H4 (cell line): ENCODE measurements at places on chromosomes 5 and 9. TPM values are rescaled to one million over a fixed set of nuclear protein-coding genes. Genes with fewer than 3 reads are reported as not detected.

ANKRD55 gene
- total RNA-seq = 0.45 and 1.2 TPM in 2 replicates

TRMO gene
- total RNA-seq = 16.6 and 19.1 TPM in 2 replicates

TSSK1B gene
- total RNA-seq = not detected in 2 replicates

LCN1 gene
- total RNA-seq = not detected in 2 replicates

IFNA13 gene
- not detected in 2 replicates for total RNA-seq

GABRA1 gene
- 0.62 and 2.4 TPM in 2 replicates for total RNA-seq

PCDHGB6 gene
- total RNA-seq = 0.02 and 0.33 TPM in 2 replicates

UGCG gene
- total RNA-seq = 21.2 and 24.4 TPM in 2 replicates

PTGS1 gene
- 0.37 and 0.74 TPM in 2 replicates for total RNA-seq

TMEM174 gene
- not detected in 2 replicates for total RNA-seq

- no peak for DNase-seq
Observed at GRCh38 chr5:154356020-154356655, 89.7 kb upstream of the SAP30L start.

- DNase-seq = no peak
Observed at GRCh38 chr5:147780924-147781573, 1.5 kb downstream of the JAKMIP2 start.

DNA sequence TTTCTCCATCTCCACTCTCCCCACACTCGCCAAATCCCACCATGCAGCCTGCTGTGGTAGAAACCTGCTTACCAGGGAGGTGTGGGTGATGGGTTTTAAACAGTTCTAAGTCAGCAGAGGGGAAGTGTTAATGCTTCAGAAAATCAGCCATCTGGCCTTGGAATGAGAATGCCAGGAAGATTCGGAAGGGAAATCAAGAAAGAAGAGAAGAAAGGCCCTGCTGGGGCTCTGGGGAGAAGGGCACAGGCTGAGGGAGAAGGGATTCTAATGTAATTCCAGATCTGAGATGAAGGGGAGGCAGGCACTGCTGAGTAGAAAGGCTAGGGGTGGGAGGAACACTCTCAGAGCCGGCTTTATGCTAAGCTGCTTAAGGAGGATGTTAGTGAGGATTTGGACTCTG is 434.7 kb upstream of the DMAC1 start:
- DNase-seq = no peak

GRCh38 chr9:102360846-102361245 is 622.4 kb upstream of the GRIN3A start:
- no peak for DNase-seq

- no peak for DNase-seq
Observed at GRCh38 chr5:40877371-40877988, 31.8 kb upstream of the C7 start.

- peak; percentile 94 for DNase-seq
Observed at GRCh38 chr5:174045470-174046025, at the start of gene NSG2. NSG2 (plus strand) TSS chr5:174045706; CDS start chr5:174046756, 1,050 bp downstream.

DNA sequence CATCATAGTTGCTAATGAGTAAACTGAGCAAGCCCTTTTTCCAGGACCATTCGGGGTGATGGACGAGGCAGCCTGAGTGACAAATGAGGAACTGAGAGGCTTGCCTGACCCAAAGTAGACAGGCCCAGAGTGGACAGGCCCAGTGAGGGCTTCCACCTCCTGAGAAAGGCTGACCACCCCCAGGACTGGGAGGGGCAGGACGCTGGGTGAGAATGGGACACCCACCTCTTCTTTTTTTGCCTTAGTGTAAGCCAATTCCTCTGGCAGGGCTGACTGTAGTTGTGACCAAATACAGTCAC is 68.3 kb downstream of the MACROH2A1 start:
- no peak for DNase-seq

DNA sequence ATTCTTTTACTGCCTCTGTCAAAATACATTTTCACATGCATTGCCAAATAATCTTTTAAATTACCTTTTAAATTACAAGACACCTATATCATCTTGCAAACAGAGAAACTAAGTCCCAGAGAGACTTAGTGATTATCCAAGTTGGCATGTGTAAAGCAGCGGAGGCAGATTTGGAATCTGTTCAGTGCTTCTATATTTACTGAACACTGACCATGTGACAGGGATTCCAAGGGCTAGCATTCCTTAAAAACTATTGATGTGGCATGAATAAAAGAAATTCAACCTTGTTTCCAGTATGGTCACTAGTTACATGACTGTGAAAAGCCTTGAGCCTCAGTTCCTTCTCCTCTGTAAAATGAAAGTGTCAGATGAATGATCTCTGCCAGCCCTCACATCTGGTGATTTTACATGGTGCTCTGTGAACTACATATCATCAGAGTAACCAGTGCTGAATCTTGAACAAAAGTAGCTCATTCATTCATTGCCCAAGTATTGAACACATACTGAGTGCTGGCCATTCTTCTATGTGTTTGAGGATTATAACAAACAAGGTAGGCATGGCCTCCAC is 71.9 kb upstream of the PPP1R2B start:
- no peak for DNase-seq

DNA sequence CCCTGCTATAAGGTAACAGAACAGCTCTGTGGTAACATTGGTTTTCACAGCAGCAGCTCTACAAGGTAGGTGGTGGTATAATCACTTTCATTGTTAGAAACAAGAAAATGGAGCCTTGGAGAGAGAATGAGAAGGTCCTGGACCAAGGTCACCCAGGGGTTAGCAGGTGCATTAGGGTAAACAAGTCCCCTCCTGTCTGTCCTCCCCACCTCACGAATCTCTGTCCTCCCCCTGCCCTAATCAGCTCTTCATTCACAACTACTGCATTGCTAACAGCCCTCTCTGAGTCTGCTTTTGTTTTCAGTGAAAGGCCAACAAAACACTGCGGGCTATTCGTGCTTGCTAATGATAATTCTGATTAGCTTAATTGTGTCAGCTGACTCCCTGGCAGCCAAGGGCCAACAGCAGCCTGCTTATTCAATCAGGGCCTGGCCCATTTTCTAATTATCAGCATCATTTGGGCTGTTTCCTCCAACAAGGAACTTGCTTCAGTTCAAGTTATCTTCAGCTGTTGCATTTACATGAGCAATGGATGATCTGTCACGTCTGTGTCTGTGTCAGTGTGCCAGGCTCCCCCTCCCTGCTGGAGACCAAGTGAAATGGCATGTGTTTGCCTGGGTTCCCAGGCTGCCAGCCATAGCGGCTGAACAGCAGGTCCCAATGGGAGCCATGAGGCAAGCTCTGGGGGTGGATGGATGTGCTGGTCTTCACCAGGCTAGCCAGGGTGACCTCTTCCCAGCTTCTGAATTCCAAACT is 56.7 kb upstream of the EQTN start:
- no peak for DNase-seq

DNA sequence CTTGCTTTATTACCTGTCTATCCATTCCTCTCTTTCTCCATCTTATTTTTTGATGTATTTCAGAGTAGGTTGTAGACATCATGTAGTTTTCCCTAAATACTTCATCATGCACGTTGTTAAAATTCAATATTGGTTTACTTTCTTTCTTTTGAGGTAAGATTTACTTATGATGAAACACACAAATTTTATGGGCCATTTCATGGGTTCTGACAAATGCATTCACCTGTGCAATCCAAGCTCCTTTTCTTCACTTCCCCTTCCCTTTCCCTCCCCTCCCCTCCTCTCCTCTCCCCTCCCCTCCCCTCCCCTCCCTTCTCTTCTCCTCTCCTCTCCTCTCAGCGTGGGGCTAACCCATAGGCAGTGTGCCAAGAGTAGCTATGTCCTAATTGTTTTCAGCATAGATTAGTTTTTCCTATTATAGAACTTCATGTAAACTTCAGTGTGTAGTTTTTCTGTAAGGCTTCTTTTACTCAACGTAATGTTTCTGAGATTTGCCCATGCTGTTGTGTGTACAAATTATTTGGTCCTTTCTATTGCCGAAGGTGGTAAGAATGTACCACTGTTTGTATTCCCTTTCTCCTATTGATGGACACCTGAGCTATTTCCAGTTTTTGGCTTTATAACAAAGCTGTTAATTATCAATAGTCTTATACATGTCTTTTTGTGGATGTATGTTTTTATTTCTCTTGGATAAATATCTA is 92.9 kb upstream of the CLINT1 start:
- DNase-seq = no peak

GRCh38 chr9:14428781-14429230 is 114.9 kb upstream of the NFIB start:
- DNase-seq = peak; percentile 62

DNA sequence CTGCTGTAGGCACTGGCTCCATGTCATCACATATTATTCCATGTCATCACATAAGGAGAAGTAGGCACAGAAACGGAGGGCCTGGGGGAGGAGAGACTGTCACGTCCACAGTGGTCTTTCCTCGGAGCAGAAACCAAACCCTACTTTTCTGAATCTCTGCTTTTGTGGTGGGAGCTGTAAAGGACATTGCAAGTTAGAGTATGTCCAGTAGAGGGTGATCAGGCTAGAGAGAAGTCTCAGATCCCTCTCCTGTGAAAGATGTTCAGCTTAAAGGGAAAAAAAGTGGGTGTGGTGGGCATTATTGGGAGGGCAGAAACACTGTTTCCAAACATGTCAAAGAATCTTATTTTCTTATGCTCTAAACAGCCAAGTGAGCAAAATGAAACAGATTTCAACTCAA is 19.4 kb upstream of the FBP2 start:
- DNase-seq = no peak

DNA sequence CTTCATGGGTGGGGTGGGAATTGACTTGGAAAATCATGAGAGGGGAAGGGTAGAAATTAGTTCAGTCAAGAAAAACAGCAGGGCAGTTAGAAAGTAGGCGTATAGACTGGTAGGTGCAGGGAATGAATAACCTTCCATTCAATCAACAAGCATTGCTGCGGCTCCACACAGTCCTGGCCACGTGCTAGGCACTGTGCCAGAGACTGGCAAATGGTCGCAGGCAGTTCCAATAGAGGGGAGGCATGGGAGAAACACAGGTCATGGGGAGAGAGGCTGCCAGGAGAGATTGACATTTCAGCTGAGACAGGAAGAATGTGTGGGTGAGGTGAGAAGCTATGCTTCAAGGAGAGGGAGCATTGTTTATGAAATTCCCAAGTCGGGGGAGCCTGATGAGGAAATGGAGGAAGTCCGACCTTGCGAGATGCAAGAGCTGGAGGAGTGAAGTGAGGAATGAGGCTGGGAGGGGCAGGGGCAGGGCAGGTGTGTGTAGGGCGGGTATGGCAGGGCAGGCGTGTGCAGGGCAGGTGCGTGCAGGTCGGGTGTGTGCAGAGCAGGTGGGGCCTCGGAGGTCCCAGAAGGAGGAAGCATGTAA is 54.4 kb upstream of the PPARGC1B start:
- DNase-seq = no peak

DNA sequence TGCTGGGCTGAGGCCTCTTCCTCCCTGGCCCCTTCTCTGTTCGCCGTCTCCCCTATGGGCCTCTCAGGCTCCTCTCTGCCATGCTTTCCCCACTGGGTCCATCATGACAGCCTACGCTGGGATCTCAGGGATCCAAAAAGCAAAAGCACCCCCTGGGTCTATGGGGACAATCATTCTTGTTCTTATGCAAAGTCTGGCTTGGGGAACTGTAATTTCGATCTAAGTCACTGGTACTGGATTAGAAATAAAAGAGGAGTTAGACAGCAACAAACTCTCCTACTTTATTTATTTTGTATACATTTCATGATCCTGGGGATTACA is 86.6 kb downstream of the SLC38A9 start:
- no peak for DNase-seq

GRCh38 chr9:36402536-36402935 is 2.5 kb upstream of the RNF38 start:
- DNase-seq = no peak

- no peak for DNase-seq
Observed at GRCh38 chr9:8649160-8649559, 849.6 kb upstream of the DMAC1 start.

DNA sequence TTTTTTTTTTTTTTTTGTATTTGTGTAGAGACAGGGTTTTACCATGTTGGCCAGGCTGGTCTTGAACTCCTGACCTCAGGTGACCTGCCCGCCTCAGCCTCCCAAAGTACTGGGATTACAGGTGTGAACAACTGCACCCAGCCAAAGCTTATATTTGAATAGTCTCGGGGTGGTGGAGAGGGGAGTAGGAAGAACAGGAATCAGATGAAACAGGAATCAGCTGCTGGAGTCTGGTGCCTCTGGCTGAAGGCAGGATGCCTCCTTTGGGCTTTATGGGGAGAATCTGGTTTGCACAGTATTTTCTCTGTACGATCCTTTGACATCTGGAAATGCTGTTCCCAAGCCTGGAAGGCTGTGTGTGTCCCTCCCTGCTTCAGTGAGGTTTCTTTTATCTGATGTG is 10.9 kb downstream of the C5orf52 start:
- DNase-seq = no peak

GRCh38 chr9:112218908-112219307 is 43.8 kb upstream of the SUSD1 start:
- DNase-seq = no peak

DNA sequence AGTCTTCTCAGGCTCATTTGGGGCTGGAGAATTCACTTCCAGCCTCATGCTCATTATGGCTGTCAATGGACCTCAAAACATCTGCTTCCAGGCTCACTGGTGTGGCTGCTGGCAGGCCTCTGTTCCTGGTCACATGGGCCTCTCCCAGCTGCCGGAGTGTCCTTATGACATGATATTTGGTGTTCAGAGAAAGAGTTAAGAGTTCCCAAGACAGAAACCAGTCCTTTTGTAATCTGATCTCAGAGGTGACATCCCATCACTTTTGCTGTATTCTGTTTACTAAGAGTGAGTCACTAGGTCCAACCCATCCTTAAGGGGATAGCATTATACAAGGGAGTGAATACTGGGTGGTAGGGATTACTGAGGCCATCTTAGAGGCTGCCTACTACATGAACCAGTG is 104.6 kb downstream of the CACNA1B start:
- no peak for DNase-seq

GRCh38 chr5:90957906-90958305 is 399.3 kb downstream of the ADGRV1 start:
- no peak for DNase-seq

- DNase-seq = no peak
Observed at GRCh38 chr5:65880496-65881072, 45.8 kb upstream of the ERBIN start.

- DNase-seq = no peak
Observed at GRCh38 chr9:981491-981898, 5.0 kb downstream of the DMRT3 start.

GRCh38 chr5:79517601-79518000 is 3.7 kb upstream of the HOMER1 start:
- no peak for DNase-seq

DNA sequence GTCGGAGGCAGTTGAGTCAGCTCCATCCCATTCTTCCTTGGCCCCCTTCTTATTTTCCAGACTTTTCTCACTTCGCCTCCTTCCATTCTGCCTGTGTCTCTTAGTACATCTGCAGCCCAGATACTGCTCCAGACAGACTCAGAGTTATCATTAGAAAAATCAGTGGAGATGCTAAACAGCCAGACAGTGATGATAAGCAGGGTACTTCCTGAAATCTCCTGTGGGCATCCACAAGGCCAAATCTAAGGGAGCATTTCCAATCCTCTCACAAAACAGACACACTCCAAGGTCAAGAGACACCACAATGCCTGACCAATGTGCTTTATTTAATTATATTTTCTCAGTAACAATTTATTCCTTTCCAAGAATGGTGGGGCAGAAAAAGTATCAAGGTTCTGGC is 14.5 kb upstream of the RLN1 start:
- no peak for DNase-seq
